ENCODE measurements at places on chromosomes 2 and 18.

DNA sequence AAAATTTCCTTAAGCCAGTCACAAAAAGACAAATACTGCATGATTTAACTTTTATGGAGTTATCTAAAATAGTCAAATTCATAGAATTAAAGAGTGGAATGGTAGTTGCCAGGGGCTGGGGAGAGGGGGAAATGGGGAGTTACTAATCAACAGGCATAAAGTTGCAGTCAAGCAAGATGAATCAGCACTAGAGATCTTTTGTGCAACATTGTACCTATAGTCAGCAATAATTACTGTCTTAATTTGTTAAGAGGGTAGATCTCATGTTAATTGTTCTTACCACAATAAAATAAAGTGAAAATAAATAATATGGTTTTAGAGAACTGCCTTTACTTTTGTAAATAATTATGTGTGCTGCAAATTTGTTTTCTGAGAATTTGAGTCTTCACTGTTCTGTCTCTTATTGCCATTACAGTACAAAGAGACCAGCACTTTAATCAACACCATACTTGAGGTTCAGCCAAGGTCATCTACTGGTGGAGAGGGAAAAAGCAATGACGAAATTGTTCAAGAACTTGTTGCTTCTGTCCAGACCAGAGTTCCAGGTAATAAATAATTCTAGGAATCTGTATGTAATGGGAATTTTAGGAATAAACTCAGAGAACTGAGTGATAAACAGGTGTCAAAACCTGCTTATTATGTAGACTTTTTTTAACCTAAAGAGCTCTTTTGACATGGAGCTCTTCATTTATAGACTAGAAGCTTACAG, 75.5 kb downstream of the TRABD2A start:
- DNase-seq = no peak

DNA sequence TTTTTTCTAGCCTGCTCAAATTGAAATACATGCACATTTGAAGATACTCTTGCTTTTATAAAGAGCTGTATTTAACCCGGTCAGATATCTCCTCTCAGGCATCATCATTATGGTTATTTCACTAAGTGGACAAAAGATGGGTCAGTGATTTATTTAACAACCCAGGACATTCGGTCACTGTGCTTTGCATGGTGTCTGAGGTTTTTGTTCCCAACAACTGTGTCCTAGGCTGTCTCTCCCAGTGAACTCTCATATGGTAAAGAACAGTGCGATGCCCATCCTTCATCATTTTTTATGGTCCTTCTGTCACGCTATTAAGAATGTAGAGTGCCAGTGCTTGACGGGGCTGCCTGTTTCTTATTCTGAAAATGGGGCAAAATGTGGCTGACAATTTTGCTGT, 372.4 kb downstream of the PTPRM start:
- no peak for DNase-seq

DNA sequence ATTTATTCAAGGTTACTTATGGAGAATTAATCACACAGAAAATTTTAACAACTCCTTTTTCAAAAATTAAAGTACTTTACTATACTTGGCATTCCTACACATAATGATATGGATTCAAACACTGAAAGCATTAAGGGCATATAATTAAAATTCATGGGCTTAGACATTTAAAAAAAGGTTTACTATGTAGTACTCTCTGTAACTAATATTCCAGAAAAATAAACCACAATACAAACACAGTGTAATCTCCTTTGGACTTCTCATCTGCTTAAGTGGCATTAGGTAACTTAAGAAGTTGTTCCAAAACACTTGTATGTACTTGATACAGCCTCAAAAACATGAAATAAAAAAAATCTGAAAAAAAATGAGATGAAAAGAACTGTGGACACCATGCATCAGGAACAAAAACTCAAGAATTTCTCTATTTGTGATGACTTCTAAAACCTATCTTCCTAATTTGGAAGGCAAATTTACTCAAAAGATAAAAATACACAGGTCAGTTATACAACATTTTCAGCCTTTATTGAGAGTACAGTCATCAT, 21.0 kb downstream of the C1D start:
- DNase-seq = no peak

GRCh38 chr2:97981961-97982360, 13.8 kb downstream of the TMEM131 start:
- DNase-seq = no peak

DNA sequence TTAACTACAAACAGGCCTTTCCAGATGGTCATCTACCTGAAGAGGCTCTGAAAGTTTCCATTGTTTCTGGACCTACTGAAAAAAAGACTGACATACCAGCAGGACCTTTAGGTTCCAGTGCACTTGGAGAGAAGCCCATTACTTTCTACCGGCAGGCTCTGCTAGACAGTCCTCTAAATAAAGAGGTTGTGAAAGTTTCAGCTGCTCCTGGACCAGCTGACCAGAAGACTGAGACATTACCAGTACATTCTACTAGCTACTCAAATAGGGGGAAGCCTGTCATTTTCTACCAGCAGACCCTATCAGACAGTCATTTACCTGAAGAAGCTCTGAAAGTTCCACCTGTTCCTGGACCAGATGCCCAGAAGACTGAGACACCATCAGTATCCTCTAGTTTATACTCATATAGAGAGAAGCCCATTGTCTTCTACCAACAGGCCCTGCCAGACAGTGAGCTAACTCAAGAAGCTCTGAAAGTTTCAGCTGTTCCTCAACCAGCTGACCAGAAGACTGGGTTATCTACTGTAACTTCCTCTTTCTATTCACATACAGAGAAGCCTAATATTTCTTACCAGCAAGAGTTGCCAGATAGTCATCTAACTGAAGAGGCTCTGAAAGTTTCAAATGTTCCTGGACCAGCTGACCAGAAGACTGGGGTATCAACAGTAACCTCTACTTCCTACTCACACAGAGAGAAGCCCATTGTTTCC, 65.8 kb downstream of the ALMS1 start:
- DNase-seq = no peak

- DNase-seq = no peak
These were observed 287.4 kb upstream of the HDAC4 start for GRCh38 chr2:239688122-239688681.

DNA sequence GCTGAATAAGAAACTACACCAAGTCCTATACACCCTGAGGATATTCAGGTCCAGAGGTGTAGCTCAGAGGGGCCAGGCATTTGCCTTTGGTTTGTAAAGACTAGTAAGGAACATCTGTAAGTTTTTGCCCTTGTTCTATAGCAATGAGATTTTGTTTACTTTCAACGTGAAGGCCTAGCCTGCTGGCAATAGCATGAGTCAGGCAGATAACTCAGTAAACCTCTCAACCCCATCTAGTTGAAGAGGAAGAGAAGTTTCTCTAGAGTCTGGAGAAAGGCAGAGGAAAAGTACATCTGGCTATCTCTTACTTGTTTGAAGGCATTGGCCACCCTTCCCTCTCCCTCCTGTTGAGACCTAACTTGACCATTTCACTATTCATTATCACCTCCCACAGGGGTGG, 70.3 kb upstream of the ZNF521 start:
- DNase-seq = no peak

DNA sequence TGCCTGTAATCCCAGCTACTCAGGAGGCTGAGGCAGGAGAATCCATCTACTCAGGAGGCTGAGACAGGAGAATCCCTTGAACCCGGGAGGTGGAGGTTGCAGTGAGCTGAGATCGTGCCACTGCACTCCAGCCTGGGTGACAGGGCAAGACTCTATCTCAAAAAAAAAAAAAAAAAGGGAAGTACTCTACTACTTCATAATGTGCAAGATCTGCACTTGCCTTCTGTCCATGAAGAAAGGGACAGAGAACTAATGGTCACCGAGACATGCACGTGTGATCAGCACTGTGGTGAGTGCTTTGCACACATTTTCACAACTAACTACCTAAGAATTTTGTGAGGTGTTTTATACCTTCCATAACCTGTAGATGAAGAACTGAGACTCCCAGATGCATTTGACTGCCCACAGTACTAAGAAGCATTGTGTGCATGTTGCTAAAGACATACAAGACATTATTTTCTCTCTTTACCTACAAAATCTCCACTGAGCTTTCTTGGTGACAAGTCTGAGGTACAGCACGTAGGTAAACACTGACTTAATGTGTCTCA, 784.8 kb upstream of the ID2 start:
- DNase-seq = no peak

DNA sequence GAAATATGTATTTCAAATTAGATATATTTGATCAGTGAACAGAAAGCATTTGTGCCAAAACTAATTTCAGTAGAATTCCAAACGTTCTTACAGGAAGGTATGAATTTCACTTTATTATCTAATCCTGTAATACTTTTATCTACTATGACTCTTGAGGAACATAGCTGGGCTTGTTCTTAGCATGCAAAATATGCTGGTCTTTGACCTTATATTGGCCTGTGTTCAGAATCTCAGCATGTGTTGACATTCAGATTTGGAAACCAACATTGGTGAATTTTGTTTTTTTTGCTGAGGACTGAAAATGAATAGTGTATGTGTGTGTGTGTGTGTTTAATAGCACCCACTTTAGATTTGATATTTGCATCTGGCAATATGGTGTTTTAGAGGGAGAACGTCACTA, 112.2 kb downstream of the MEIS1 start:
- DNase-seq = no peak

- no peak for DNase-seq
These were observed 34.6 kb downstream of the COPS7B start for GRCh38 chr2:231820786-231821303.

GRCh38 chr18:42290318-42291307, 335.6 kb downstream of the PIK3C3 start:
- no peak for DNase-seq

DNA sequence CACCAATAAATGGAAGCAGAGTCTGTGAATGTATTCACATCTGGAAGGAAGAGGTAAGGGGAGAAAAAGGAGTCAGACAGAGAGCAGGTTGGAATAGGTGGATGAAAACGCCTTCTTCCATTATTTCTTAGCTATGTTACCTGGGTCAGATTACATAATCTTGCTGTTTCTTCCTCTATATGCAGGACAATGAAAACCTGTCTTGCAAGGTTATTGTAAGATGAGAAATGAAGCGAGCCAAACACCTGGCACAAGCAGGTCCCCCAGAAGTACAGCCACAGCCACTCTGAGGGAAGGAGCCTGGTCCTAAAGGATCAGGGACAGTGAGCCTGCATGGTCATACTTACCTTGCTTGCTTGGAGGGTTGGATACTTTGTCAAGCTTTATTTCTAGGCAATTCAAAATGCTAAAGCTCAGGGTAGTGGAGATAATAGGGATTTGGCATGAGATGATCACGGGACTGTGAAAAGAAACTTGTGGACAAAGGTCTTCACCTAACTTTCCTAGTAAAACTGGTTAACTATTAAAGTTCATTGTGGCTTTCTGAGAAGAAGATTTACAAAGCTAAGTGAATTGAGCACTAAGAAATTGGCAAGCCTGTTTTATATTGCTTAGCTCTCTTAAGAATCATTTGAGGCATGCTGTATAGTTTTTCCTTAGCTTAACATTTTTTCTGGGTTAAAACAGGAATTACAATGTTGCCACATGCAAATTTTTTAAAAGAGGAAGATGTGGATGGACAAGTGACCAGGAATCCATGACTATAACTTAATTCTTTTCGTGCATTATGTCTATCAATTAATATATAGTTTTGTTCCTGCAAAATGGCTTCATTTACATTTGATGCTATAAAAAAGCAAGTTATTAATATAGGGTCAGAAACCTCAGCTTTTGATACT, 15.7 kb upstream of the PLA2R1 start:
- no peak for DNase-seq

- DNase-seq = no peak
These were observed 10.0 kb upstream of the TTR start for GRCh38 chr18:31581498-31582197.

DNA sequence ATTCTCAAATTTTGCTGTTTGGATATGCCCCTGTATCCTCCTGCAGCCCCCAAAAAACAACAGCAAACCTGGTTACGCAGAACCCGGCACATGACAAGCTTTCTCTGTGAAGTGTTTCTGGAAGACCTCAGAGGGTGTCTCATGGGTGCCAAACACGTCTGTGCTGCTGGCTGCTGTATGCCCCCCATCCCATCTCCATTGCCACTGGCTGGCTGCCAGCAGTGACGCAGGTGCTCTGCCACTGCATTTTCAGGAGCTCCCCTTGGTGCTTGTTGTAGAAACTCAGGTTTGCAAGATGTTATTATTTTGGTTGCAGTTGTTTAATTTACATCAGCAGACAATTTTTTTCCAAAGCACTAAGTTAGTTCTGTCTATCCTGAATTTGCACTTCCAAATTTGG, 166.4 kb upstream of the FANCL start:
- no peak for DNase-seq

DNA sequence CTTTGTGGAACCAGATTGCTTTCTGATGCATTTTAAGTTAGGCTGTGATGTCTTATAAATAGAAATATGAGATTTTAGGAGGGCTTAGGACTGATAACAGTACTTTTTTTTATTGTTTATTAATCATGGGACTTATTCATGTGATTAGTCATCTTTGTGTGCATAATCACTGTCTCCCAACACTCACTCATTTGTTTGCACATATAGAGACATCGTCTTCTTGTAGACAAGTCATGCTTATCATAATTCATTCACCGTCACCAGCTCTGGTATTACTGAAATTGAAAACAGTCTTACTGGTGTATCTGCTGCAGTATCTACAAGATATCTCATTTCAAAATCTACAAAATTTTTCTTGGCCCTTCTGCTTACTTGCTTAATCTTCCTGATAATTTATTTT, 45.8 kb downstream of the WDR7 start:
- DNase-seq = no peak

All from stimulated activated CD4-positive, alpha-beta T cell treated with anti-CD3 and anti-CD28 coated beads, Interleukin-4, amount 100 ng/mL, for 24 hours (primary cell).